ENCODE measurements at places on chromosomes 16 and 17. TPM values are rescaled to one million over a fixed set of nuclear protein-coding genes. Genes with fewer than 3 reads are reported as not detected.

Gene ASIC2
- 3.2 TPM for total RNA-seq

Gene PDPR
- total RNA-seq: 50.4 TPM

Gene SLC12A3
- total RNA-seq: 0.23 TPM

Gene CYBC1
- total RNA-seq: 74.3 TPM

Gene SLC5A11
- not detected for total RNA-seq

Gene AOC3
- 57.7 TPM for total RNA-seq

Gene CNP
- 85.8 TPM for total RNA-seq

Gene HSPB9
- 0.18 TPM for total RNA-seq

Gene CSNK2A2
- 27.8 TPM for total RNA-seq

Gene STX1B
- total RNA-seq: 0.91 TPM

Gene C17orf100
- 6.1 TPM for total RNA-seq

Gene QRICH2
- 3.1 TPM for total RNA-seq

Gene SNAI3
- 0.46 TPM for total RNA-seq

Gene TP53TG3D
- total RNA-seq: not detected

Gene LCAT
- total RNA-seq: 6.9 TPM

Gene MAP3K14
- 16.1 TPM for total RNA-seq

Gene SRCIN1
- total RNA-seq: 2.4 TPM

Gene TEKT5
- total RNA-seq: 3.9 TPM

Gene TSPAN10
- total RNA-seq: 2.5 TPM

Gene RDM1
- total RNA-seq: 2.4 TPM

Gene KRT25
- total RNA-seq: not detected

Gene ABCC3
- 66.1 TPM for total RNA-seq

Gene SLC52A1
- total RNA-seq: 1.7 TPM

Gene MYO15A
- total RNA-seq: 8.3 TPM

Gene SLC4A1
- total RNA-seq: not detected

Gene CCL4
- total RNA-seq: 1.5 TPM

Gene MSLN
- 7.3 TPM for total RNA-seq

Gene CLDN6
- 0.14 TPM for total RNA-seq

Gene EXOC3L1
- 8.2 TPM for total RNA-seq

Gene UTS2R
- not detected for total RNA-seq

Data from prostate gland (tissue), 2 donors.